ENCODE measurements at places on chromosomes 1 and 21.

DNA sequence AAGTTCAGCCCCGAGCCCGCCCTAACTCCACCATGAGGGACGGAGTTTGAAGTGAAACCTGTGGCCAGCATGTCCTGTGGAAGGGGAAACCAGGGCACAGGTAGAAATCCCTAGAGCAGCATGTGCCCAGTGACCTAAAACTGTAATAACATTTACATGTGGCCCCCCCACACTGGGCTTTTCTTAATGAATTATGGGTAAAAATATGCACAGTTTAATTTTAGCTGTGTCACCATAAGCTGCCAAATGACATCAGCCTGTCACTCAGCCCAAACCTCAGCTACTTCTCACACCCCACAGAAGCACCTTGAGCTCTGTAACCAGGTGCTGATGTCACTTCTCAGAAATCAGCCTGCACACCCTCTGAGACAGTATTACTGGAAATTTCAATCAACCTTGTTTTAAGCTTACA lies 50.0 kb upstream of the SLC19A1 start:
- DNase-seq: peak; percentile 60

DNA sequence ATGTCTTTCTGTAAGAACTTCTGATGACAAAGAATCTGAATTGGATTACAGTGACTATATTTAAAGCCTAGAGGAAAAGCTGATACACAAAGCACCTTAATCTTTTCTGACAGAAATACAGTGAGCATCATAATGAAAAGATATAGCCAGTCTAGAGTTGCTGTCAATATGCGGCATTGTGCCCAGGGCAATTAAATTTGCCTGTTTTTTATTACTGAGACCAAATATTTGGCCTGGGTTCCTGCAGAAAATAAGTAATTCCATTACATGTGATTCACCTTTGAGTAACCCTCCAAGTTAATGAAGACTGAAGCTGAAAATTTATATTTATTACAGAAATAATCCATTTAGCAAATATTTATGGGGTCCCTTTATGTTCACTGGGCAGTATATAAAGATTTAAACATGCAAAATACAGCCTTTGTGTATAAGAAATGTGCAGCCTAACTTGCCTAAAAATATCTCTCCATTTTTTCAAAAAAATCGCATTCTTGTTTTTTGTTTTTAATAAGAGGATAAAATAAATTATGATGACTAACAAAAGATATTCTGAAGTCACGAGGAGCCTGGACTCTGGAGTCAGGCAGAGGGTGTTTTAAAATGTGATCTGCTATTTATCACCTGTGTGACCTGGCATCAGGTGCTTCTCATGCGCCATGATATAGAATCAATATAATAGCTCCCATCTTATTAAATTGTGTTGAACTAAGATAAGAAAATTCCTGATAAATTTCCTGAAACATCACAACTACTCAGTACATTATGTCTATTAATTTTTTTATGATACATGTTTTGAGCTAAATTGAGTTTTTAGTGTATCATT lies 83.6 kb downstream of the SGIP1 start:
- DNase-seq: no peak

DNA sequence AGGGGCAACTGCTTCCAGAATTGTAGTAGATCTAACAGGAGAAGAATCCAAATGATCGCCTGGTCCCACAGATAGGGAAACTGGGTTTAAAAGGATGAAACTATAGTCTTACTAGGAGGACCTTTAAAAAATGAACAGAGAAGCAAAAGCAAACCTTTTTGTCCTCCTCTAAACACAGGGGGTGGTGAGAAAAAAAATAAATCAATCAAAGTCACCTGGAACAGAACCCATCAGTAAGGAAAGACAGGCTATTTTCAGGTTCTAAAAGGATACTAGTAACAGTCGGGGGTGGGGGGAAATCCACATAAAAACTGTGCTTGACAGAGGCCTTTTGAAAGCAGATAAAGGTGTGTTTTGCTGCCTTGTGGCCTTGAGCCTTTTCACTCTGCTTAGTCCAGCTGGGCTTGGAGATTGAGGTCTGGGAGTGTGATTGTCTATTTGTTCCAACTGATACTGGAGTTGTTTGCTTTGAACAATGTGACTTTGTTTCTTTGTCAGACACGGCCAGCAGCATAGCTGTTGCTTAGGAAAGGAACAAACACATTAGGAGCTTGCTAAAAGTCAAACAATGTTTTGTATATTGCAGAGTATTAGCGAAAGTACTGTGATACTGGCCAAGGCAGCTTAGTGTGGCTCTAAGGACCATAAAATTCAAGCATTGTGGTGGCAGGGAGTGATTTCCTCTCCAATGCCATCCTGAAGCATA lies 141.1 kb upstream of the IRF2BP2 start:
- DNase-seq: no peak

GRCh38 chr1:160499631-160500030 lies 23.4 kb downstream of the SLAMF6 start:
- no peak for DNase-seq

DNA sequence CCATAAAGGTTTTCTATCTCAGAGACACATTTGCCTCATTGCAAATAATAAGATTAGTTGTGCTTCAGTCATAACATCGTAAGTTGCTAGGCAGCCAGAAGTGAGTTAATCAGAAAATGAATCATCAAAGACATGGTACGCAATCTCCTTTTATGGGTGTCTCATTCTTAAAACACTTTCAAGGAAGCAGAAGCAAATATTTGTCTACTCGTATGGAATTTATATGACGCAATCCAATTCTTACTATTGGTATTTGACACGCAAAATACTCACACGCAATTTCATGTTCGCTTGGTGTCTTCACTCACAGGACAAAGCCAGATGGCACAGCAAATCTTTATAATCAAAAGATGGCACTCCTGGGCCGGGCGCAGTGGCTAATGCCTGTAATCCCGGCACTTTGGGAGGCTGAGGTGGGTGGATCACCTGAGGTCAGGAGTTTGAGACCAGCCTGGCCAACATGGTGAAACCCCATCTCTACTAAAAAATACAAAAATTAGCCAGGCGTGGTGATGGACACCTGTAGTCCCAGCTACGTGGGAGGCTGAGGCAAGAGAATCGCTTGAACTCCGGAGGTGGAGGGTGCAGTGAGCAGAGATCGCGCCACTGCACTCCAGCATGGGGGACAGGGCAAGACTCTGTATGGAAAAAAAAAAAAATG lies 56.4 kb downstream of the HLCS start:
- DNase-seq: no peak

DNA sequence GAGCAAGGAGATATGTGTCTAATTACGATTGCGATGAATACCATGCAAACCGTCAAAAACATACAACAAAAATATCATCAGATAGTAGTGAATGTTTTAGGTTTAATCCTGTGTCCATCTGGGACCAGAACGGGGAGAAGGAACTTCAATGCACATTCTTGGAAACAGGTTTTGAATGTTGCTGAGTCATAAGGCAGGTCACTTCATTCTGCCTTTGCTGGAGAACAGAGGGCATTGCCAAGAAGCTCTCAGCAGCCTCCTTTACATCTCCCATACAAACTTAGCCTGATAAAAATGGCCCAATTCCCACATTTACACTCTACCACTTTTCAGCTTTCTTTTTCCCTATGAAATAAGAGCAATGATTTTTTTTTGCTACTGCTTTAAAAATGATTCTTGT lies 78.0 kb upstream of the KCNJ6 start:
- no peak for DNase-seq

- DNase-seq: no peak
Observed at GRCh38 chr1:10897981-10898728, 101.7 kb upstream of the CASZ1 start.

GRCh38 chr1:214068979-214069378 lies 81.2 kb downstream of the PROX1 start:
- no peak for DNase-seq

DNA sequence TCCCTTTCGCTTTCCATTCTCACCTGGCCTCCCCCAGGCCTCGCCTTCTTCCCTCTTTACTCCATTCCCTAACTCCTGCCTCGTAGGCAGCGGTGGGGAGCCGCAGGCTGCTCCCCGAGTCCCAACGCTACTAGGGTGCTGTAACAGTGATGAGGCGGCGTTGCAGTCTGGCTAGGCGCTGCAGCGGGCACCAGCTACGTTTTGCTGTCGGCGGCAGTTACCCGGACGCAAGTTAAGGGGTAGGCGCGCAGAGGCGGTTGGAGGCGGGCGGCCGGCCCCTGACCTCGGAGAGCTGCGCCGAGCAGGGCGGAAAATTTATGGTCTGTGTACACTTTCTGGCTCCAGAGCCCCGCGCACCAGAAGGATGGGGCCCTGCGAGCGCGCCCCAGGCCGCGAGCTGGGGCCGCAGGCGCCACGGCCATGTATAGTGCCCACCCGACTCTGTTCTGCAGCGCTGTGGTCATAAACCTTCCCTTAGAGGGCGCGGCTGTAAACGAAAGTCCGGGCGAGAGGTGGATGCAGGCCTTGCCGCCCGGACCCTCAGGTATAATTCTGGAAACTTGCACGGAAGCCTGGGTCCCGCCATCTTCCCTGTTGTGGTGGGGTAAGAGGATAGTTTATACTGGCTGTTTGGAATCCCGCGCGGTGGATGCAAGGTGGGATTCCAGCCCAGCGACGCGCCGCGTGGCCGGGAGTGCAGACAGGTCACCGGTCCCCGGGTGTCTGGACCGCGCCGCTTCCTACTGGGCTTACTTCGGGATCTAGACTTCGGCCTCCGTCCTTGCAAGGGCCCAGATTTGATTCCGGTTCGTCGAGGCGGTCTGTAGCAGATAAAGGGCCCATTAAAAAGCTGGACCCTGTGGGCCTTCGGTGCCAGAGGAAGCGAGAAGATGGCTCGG lies 15.0 kb downstream of the HLX start:
- no peak for DNase-seq
